ENCODE measurements at places on chromosomes 4 and X. TPM values are rescaled to one million over a fixed set of nuclear protein-coding genes. Genes with fewer than 3 reads are reported as not detected.

DNA sequence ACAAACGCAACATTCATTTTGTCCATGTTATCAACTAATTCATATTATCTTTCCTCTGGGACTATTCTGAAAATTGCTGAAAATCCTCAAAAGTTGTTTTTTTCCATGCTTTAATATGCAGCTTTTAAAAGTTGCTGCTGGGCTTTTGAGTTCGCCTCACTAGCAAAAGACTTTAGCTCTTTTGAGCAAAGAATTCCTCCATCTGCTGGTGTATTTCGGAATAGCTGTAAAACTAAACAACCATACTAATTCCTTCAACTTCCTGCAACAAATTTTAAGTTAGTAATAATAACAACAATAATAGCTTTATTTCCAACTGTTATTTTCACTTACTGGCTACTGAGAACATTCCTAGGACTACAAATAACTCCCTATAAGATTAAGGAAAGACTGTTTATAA is 124.5 kb upstream of the PLAC1 start:
- no peak overlapping the region for H3K27ac ChIP-seq
- H3K4me1 ChIP-seq: no peaks in the 10 kb centered on the region
- H3K4me3 ChIP-seq: no peak overlapping the region
- H3K36me3 ChIP-seq: no peaks in the 10 kb centered on the region

- no peak for DNase-seq
- no peaks in the 10 kb centered on the region for H3K36me3 ChIP-seq
- H3K27me3 ChIP-seq: no peaks in the 10 kb centered on the region
- H3K27ac ChIP-seq: no peak overlapping the region
- no peaks in the 10 kb centered on the region for H3K4me1 ChIP-seq
These were observed 2385.0 kb upstream of the TENM3 start for GRCh38 chr4:179858221-179858620.

GRCh38 chr4:80215449-80216052 is 18.2 kb downstream of the PRDM8 start:
- H3K27me3 ChIP-seq: no peaks in the 10 kb centered on the region
- no peak overlapping the region for H3K4me3 ChIP-seq
- no peak for DNase-seq
- H3K36me3 ChIP-seq: no peaks in the 10 kb centered on the region
- H3K4me1 ChIP-seq: no peaks in the 10 kb centered on the region
- no peak overlapping the region for H3K27ac ChIP-seq

- H3K27ac ChIP-seq: no peak overlapping the region
- H3K27me3 ChIP-seq: no peaks in the 10 kb centered on the region
- no peaks in the 10 kb centered on the region for H3K36me3 ChIP-seq
- H3K4me3 ChIP-seq: no peak overlapping the region
These were observed 12.5 kb upstream of the HSFX4 start for GRCh38 chrX:149916745-149917392.

GRCh38 chr4:7831330-7831729 is 108.3 kb downstream of the AFAP1 start:
- H3K27ac ChIP-seq: no peak overlapping the region
- DNase-seq: no peak
- no peaks in the 10 kb centered on the region for H3K36me3 ChIP-seq
- H3K4me1 ChIP-seq: peaks cover 11% of the 10 kb centered on the region

DNA sequence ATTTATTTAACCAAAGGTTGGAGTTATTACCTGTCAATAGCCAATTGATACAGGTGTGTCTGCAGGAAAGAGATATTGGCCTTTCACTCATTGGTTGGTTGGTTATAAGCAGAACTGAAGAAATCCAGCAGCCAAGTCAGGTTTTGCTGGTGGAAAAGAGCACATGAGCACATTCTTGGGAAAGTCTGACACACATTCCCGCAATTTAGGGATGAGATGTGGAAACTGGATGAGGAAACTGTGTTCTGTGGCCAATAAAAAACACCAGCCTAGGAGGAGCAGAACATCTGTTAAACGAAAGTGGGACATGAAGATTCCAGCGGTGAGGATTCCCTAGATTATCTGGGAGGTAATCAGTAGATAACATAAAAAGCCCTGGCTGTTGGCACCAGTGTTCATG is 567.4 kb upstream of the CPEB2 start:
- H3K36me3 ChIP-seq: no peaks in the 10 kb centered on the region
- H3K4me1 ChIP-seq: no peaks in the 10 kb centered on the region
- DNase-seq: no peak
- no peak overlapping the region for H3K4me3 ChIP-seq
- H3K27ac ChIP-seq: no peak overlapping the region

DNA sequence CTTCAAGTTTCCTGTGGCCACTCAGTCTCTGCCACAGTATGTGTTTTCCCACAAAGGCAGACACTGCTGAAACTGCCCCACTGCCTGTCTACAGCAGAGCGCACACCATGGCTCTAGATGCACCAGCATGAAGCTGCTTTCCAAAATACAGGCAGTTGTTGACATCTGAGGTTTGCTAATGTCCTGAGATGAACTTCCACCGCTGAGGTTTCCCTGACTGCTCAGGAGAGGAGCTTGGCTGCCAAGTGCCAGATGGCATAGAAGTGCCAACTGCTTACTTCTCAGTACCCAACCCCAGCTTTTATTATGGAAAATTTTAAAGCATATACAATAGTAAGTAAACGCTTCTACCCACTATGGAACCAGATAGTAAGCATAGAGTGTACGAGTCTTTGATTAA is 61.0 kb upstream of the EXOC1L start:
- no peak overlapping the region for H3K4me3 ChIP-seq
- no peaks in the 10 kb centered on the region for H3K4me1 ChIP-seq
- no peaks in the 10 kb centered on the region for H3K36me3 ChIP-seq
- no peak overlapping the region for H3K27ac ChIP-seq

- H3K4me3 ChIP-seq: no peak overlapping the region
- no peak overlapping the region for H3K27ac ChIP-seq
- H3K36me3 ChIP-seq: no peaks in the 10 kb centered on the region
- DNase-seq: no peak
These were observed 46.0 kb downstream of the FNIP2 start for GRCh38 chr4:158814636-158815330.

GRCh38 chrX:129651756-129652564 is 2.8 kb downstream of the APLN start:
- no peaks in the 10 kb centered on the region for H3K27me3 ChIP-seq
- H3K4me3 ChIP-seq: no peak overlapping the region
- H3K27ac ChIP-seq: no peak overlapping the region
- no peaks in the 10 kb centered on the region for H3K4me1 ChIP-seq

GRCh38 chrX:17038681-17039161 is 92.3 kb downstream of the REPS2 start:
- no peaks in the 10 kb centered on the region for H3K36me3 ChIP-seq
- peak overlapping the region; percentile 52 for H3K27ac ChIP-seq

GRCh38 chrX:111585337-111585736 is 73.9 kb downstream of the SERTM2 start:
- H3K27ac ChIP-seq: no peak overlapping the region
- H3K36me3 ChIP-seq: no peaks in the 10 kb centered on the region
- H3K4me3 ChIP-seq: no peak overlapping the region

DNA sequence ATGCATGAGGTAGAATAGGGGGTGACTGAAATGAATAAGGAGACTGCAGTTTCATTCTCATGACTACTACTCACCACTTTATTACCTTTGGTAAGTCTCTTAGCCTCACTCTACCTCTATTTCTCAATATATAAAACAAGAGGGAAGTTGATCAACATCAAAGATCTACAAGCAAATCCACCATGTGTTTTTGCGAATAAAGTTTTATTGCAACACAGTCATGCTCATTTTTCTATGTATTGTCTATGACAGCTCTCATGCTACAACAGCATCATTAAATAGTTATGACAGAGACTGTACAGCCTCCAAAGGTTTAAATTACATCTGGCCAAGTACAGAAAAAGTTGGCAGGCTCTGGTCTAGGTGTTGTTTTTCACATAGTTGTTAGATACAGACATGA is 72.6 kb upstream of the CPEB2 start:
- H3K4me1 ChIP-seq: peaks cover 8% of the 10 kb centered on the region
- H3K36me3 ChIP-seq: no peaks in the 10 kb centered on the region
- H3K4me3 ChIP-seq: no peak overlapping the region
- H3K27ac ChIP-seq: no peak overlapping the region
- H3K27me3 ChIP-seq: no peaks in the 10 kb centered on the region

The FAM193A gene
- 16.0 TPM for polyA plus RNA-seq

The XAGE1A gene
- not detected for polyA plus RNA-seq

The ZNF718 gene
- polyA plus RNA-seq: 2.8 TPM
